Myocyte (in vitro differentiated cells): ENCODE measurements at places on chromosomes 7 and 10. TPM values are rescaled to one million over a fixed set of nuclear protein-coding genes. Genes with fewer than 3 reads are reported as not detected.

CDHR3 gene
- 1.2 and 2.2 TPM in 2 replicates for total RNA-seq

PIK3AP1 gene
- 0.29 and 2.0 TPM in 2 replicates for total RNA-seq

IL6 gene
- total RNA-seq, result 0.56 TPM in 1 of 2 replicates, not detected in the other

PAX4 gene
- total RNA-seq, result not detected in 2 replicates

CCDC172 gene
- not detected in 2 replicates for total RNA-seq

HIPK2 gene
- 23.5 and 26.4 TPM in 2 replicates for total RNA-seq

NANOS1 gene
- 3.2 and 5.1 TPM in 2 replicates for total RNA-seq
